ENCODE measurements at places on chromosomes 3 and 15.

GRCh38 chr3:9400616-9401015 is 3.2 kb downstream of the SETD5 start:
- no peak for DNase-seq

DNA sequence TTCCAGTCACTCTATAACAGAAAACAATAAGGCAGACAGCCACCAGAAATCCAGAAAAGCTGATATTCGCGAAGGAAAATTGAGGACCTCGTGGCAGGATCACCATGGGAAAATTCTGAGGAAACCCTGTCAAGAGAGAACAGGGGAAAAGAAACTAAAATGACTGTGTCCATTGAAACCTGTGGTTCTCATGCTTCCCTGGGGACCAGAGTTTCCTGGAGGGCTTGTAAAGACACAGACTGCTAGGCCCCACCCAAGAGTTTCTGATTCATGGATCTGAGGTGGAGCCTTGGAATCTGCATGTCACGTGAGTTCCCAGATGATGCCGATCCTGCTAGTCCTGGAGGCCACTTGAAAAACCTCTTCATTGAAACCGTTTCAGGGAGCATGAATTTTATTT is 420.5 kb downstream of the EPHB1 start:
- DNase-seq: no peak

- DNase-seq: peak; percentile 67
These were observed 733 bp downstream of the RNF111 start for GRCh38 chr15:58988006-58988785.

- DNase-seq: no peak
These were observed 407.4 kb downstream of the RSL24D1 start for GRCh38 chr15:54789376-54789775.

- DNase-seq: no peak
These were observed 529.8 kb upstream of the NAALADL2 start for GRCh38 chr3:174329321-174329720.

DNA sequence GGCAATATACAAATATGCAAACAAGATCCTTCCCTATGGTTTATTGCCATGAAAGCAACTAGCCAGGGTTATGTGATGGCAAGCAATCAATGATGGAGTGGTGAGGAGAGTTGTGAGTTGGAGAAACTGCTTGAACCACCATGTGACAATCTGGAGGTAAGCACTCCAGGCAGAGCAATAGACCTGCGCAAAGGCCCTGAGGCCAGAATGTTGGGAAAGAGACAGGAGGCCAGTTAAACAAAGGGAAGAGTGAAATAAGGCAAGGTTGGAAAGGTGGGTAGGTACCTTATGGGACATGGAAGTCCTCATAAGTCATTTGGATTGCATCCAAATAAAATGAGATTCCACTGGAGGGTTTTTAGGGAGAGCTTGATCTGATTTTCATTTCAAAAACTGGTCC is 80.0 kb upstream of the WNT5A start:
- DNase-seq: no peak

GRCh38 chr3:59653405-59654122 is 603.7 kb upstream of the CFAP20DC start:
- DNase-seq: no peak

Measured in HuH-7 (cell line).